Fibroblast of skin of right quadriceps (primary cell): ENCODE measurements at places on chromosomes 7 and 10.
A peak's percentile ranks its signal among the peaks of the same experiment; 100 is the strongest.

- DNase-seq = no peak
Observed at GRCh38 chr7:150978126-150978789, at the start of gene KCNH2. TSS of gene KCNH2 (minus strand) at chr7:150978321. CDS start at chr7:150977913, 408 bp downstream.

GRCh38 chr10:29555746-29556481, 78.9 kb downstream of the SVIL start:
- peak; percentile 82 for DNase-seq

DNA sequence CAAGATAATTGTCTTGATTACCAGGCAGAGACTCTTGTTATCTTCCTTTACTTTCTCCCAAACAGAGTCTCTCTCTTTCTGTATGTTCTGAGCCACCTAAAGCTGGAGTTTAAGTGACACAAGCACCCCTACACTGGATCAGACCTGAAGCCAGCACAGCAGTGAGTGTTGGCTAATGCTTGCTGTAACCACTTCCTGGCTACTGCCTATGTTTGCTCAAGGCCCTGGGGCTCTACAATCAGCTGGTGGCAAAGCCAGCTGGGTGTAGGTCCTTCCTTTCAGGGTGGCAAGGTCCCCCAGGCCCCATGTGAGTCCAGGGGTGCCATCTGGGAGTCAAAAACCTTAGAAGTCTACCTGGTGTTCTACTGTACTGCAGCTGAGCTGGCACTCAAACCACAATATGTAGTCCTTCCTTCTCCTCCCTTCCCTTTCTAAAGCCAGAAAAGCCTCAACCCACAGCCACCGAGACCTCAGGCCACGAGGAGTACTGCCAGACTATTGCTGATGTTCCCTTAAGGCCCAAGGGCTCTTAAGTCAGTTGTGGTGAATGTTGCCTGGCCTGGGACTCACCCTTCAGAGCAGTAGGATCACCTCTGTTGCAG, 416.3 kb downstream of the ADRA2A start:
- no peak for DNase-seq

DNA sequence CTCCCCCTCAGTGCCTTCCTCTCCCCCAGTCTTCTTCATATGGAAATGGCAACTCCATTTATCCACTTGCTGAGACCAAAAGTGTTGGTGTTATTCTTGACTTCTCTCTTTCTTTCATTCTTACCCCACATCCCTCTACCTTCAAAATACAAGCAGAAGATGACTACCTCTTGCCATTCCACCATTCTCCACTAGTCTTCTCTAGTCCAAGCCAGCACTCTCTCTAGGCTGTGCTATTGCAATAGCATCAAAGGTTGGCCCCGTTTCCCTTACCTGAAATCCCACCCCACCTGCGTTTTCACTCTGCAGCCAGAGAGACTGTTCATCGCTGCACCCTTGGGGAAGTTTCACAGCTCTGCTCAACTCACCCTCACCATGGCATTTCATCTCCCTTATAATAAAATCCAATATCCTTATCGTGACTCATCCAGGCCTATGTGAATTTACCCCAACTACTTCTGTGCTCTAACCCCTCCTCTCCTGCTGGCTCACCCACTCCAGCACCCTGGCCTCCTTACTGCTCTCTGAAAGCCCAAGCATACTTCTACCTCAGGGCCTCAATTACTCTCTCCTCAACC, 109.1 kb downstream of the LSM5 start:
- no peak for DNase-seq
